ENCODE measurements at places on chromosomes 11 and 22.

GRCh38 chr11:111603611-111604130 lies 1.4 kb downstream of the SIK2 start:
- DNase-seq: no peak

- no peak for DNase-seq
These were observed 607 bp downstream of the CCDC82 start for GRCh38 chr11:96388891-96389719.

DNA sequence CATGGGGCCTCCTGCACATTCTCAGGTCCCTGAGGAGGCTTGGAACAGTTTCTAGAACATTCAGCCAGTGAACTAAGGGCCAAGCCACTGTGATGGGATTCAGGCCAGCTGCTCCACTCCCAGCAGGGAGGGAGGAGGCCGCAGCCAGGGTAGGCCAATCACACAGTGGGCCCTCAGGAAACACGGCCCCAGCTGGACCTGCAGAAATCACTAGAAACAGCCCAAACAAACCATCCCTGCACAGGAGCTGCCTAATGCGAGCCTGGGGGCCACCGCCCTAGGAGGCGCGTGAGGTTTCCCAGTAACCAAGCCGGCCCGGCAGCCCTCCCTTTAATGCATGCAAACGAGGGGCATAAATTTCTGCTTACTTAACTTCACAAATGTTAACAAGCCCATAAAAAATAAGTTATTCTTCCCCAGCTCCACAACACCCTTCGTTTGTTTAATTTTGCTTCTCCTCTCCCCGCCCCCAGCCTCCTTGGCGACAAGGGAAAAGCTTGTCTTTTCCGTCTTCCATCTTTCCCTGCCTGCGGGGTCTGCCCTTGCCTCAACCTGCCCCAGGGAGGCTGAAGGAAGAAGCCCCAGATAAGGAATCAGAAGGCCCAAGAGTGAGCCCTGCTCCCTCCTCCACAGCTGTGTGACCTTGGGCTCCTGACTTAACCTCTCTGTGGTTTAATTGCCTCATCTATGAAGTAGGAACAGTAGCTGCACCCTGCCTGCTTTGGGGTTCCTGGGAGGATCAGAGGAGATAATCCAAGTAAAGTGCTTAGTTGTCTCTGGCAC lies 25.7 kb downstream of the ELFN2 start:
- no peak for DNase-seq

- no peak for DNase-seq
These were observed 298.9 kb downstream of the BUD13 start for GRCh38 chr11:116473790-116474346.

- no peak for DNase-seq
These were observed 126.2 kb downstream of the KCNQ1 start for GRCh38 chr11:2570841-2571597.

DNA sequence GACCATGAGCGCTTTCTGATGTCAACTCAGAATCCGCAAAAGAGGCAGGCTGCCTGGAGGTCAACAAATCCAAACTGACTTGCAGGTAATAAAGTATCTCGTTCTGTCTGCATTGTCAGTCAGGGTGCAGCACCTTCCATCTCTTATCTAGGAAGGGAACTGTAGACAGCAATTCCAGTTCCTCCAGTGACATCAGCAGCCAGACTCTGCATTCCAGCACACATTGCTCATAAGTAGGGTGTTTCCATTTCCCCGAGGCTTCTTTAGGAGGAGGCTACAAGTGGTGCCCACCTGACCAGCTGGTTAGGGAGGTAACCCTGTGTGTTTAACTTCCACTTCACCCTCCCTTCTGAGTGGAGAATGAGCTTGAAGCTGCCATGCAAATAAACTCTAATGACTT lies 53.3 kb downstream of the NTM start:
- no peak for DNase-seq

GRCh38 chr11:29452146-29452545 lies 564.7 kb downstream of the KCNA4 start:
- DNase-seq: no peak

GRCh38 chr11:48036466-48036865 lies 56.1 kb downstream of the PTPRJ start:
- no peak for DNase-seq

- no peak for DNase-seq
These were observed 14.3 kb upstream of the SPI1 start for GRCh38 chr11:47392546-47393162.

DNA sequence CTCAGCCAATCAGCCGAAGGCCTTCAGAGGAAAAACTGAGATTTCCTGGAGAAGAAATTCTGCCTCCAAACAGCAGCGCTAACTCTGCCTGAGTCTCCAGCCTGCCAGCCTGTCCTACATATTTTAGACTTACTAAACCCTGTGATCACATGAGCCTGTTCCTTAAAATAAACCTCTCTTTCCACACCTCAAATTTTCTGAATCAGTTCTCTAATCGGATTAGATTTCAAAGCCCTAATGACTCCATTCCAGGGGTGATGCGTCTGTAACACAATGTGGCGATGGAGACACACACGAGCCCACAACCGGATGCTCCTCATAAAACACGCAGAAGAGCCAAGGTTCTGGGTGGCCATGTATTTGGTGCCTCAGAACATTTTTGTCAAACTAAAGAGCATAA lies 1371.2 kb downstream of the BRD1 start:
- DNase-seq: no peak

GRCh38 chr11:18491924-18492323 lies 34.8 kb downstream of the TSG101 start:
- no peak for DNase-seq

- DNase-seq: no peak
These were observed 44.1 kb downstream of the RSF1 start for GRCh38 chr11:77776455-77776854.

- no peak for DNase-seq
These were observed 2.8 kb downstream of the FLRT1 start for GRCh38 chr11:64038500-64038899.

- DNase-seq: no peak
These were observed 562.6 kb upstream of the CADM1 start for GRCh38 chr11:116066777-116067176.

DNA sequence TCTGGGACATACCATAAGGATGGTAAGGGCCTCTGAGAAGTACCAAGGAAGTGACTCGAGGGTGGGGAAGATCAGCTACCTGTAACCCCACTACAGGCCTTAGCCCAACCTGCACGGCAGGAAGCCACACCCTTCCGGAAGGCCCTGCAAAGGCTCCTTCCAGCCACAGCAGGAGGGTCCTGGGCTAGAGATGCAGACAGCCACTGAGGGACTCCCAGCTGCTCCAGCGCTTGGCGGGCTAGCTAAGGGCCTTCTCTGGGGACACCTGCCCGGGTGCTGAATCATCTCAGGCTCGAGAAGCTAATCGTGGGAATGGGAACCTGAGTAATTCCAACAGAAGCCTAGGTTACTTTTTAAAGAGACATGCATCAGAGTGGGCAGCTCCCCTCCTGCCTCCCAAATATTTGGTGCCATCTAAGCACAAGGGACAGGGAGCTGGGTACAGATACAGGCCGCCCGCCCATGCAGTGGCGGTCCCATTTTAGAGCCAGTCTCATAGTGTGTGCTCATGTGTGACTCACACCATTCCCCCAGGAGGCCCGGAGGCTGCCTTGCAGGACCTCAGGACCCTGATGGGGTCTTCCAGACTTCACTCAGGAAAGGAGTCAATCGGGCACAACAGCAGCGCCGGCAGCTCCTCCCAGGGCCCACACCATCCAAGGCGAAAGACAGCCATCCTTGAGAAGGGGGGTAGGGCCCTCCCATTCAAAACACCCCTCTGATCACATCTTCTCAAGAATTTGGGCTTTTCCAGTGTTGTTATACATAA lies 8.0 kb downstream of the MYH9 start:
- no peak for DNase-seq

- DNase-seq: no peak
These were observed 90.7 kb downstream of the FAM76B start for GRCh38 chr11:95698676-95699557.

Data from stimulated activated CD8-positive, alpha-beta memory T cell treated with anti-CD3 and anti-CD28 coated beads, Interleukin-15, amount 100 ng/mL, for 1 hour (primary cell).